Activated CD4-positive, alpha-beta T cell treated with anti-CD3 and anti-CD28 coated beads, Interleukin-2, amount 50 U/mL, for 24 hours (primary cell): ENCODE measurements at places on chromosomes 12 and 14.

- DNase-seq, result no peak
Measured at GRCh38 chr14:64974563-64974962, 2.4 kb upstream of the RAB15 start.

GRCh38 chr14:21077672-21078071 lies 7.6 kb downstream of the ARHGEF40 start:
- no peak for DNase-seq

- no peak for DNase-seq
Measured at GRCh38 chr12:27686147-27686546, 10.1 kb upstream of the REP15 start.

GRCh38 chr12:6378709-6379472 lies 3.5 kb upstream of the SCNN1A start:
- no peak for DNase-seq

DNA sequence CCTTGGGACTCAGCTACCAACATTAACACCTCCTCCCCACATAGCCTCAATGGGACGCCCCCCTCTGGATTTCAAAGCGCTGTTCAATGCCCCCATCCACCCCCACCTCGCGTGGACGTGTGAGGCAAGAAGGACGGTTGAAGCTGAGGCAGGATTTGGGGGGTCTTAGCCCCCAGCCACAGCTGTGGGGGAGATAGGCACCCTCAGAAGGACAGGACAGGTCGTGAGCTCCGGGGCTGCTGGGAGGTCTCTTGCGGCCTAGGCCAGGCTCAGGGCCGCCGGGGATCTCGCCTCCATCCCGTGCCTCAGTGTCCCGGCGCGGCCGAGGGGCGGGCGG lies 8.3 kb upstream of the SP7 start:
- no peak for DNase-seq

GRCh38 chr12:121467638-121468498 lies 68.0 kb downstream of the RNF34 start:
- DNase-seq, result no peak

GRCh38 chr12:119857041-119857591 lies 20.0 kb downstream of the CIT start:
- DNase-seq, result no peak

- DNase-seq, result no peak
Measured at GRCh38 chr12:32398816-32399369, 465 bp upstream of the FGD4 start.

GRCh38 chr14:100645196-100645981 lies 58.2 kb upstream of the BEGAIN start:
- DNase-seq, result peak; percentile 58

GRCh38 chr14:29710015-29710414 lies 217.6 kb downstream of the PRKD1 start:
- DNase-seq, result no peak

GRCh38 chr14:22419620-22420019 lies 169.4 kb downstream of the DAD1 start:
- no peak for DNase-seq

DNA sequence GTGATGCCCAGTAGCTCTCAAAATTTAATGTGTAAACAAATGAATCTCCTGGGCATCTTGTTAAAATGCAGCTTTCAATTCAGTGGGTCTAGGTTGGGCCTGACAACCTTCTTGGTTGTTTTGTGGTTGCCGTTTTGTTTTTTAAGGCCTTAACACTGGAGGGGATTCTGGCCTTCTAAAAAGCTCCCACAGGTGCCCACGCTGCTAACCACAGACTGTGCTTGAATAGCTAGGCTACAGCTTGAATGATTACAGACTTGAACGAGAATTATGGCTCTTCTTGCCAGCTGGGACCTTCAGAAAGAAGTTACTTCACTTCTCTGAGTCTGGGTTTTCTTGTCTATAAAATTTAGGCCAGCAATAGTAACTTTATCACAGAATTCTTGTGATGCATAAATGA lies 1.3 kb upstream of the FLVCR2 start:
- DNase-seq, result no peak

GRCh38 chr14:69291396-69291795 lies 31.4 kb downstream of the GALNT16 start:
- DNase-seq, result no peak

DNA sequence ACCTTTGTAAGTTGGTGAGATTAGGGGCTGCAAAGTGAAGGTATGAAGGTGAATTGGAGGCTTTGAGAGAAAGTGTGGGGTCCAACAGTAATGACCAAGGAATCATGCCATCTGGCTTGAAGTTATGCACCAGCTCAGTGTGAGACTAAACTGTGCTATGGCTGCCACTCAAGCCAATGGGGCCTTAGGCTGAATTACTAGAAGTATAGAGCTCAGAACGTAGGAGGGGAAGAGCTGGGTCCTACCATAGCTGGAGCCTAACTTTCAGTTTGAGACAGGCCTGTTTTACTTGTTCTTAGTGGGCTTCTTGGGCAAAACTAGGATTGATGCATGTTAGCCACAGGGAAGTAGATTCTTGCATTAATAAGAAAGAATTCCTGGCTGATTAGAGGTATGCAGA lies 194.0 kb downstream of the TSPAN9 start:
- no peak for DNase-seq

DNA sequence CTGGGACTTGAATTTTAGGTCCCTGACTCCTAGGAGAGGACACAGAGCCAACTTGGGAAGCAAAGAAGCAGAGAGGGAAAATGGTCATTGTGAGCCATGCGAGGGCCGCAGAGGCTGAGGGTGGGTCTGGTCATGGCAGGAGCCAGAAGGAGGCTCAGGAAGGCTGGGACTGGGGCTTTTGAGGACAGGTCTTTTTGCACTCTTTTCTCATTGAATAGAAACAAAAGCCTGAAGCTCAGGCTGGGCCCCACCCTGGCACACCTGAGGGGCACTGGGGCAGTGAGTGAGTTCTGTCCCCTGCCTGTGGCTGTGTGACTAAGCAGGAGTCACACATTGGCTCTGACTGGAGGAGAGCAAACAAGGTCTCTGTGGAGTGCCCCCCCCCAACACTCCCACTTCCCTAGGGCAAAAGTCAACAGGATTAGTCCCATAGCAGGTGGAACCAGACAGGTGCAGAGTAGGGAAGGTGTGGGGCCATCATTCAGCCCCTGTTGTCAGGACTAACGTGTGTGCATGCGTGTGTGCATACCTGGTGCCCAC lies 2.8 kb downstream of the KRT7 start:
- no peak for DNase-seq

- no peak for DNase-seq
Measured at GRCh38 chr12:14167005-14167628, 185.7 kb upstream of the GRIN2B start.

DNA sequence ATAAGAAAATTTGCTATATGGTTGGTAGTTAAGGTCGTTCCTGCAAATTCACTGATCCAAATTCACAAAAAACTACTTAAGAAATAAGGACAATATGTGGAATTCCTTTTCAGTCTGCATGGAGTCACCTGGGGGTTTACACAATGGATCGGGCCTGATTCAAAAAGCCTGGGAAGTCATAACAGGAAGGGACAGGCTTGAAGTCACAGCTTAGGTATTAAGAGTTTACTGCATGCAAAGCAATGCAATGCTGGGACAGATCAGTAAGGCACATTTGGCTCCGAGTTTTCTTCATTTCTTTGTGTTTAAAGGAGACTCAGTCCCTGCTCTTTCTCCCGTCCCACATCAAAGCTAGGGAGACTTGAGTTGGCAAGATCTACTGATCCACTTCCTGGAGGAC lies 153.3 kb downstream of the NTF3 start:
- no peak for DNase-seq

DNA sequence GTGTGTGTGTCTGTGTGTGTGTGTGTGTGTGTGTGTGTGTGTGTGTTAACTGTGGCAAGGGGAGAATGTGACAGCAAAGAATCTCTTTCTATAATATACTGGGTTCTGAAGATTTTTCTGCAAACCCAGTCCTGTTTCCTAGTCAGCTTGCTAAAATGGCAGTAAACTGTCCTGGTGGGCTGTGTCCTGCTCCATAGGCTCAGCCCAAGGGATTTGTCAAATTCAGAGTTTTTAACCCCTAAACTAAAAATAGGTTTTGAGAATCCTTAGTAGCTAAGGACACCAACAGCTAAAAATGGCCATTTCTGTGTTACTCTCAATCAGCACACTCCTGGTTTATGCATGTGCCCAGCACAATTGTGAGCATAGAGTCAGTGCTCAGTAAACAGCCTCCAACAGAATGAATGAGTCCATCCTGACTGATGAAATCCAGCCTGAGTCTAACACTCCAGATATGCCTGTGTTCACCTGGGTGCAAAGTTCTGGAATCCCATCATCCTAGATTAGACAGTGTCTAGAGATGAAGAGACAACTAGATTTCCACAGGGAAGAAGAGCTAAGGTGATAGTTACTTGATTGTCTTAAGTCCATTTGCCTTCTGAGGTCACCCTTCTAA lies 192.6 kb downstream of the TTC6 start:
- no peak for DNase-seq
